Activated T-cell treated with anti-CD3 and anti-CD28 coated beads, Interleukin-2, amount 50 U/mL, for 4 hours (primary cell): ENCODE measurements at places on chromosomes 2 and 18.

GRCh38 chr18:67514465-67514864, 2.1 kb downstream of the DSEL start:
- no peak for DNase-seq

DNA sequence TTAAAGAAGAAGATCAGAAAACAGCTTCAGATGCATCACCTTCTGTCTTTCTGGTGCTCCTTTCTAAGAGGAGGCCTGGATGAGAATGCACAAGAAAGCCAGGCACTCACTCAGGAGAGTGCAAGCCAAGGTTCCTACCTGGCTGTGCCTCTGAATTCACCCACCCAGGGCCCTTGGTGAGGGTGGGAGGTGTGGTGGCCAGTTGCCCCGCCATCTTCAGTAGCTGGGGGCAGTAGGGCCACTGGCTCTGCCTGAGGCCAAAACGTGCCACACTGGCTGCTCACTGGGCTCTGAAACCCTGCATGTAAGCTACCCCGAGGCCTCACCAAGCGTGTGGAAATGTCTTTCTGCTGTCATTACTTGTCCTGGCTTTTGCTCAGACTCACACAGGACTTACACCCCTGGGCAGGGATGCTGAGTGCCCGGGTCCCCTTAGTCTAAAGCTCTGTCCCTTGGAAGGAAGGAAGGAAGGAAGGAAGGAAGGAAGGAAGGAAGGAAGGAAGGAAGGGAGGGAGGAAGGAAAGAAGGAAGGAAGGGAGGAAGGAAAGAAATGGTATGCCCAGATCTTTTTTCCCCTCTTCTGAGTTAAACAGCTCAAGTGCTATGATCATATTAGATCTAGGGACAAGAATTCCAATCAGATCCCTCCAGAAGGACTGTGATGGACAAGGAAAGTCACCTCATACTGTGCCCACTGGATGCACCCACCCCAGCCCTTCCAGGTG, 8.5 kb upstream of the LBH start:
- no peak for DNase-seq

DNA sequence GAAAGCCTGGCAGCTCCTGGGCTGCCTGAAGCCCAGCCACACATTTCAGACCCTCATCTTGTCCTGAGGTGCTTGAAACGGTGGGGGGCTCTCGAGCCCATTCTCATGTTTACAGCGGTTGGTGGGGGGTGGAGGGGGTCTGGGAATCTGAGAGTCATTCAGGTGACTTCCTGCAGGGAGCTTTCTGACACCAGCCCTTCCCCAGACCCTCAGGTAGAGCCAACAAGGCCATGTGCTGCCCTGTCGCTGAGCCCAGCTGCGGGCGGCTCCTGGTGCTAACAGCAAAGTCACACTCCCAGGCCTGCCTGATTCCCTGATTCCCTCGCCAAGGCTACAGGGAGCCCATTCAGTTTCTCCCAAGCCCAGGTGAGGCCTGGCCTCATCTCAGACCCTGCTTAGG, 324.9 kb upstream of the MEX3C start:
- DNase-seq, result no peak

DNA sequence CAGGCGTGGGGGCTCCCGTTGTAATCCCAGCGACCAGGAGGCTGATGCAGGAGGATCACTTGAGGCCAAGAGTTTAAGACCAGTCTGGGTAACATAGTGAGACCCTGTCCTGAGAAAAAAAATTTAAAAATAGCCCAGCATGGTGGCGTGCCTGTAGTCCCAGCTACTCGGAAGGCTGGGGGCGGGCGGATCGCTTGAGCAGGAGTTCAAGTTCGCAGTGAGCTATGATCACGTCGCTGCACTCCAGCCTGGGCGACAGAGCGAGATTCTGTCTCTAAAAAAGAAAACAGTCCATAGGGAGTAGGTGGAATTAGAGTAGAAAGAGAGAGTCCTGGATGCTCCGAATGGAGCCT, 325 bp upstream of the TTLL4 start:
- no peak for DNase-seq
